ENCODE measurements at places on chromosomes 3 and 15.

DNA sequence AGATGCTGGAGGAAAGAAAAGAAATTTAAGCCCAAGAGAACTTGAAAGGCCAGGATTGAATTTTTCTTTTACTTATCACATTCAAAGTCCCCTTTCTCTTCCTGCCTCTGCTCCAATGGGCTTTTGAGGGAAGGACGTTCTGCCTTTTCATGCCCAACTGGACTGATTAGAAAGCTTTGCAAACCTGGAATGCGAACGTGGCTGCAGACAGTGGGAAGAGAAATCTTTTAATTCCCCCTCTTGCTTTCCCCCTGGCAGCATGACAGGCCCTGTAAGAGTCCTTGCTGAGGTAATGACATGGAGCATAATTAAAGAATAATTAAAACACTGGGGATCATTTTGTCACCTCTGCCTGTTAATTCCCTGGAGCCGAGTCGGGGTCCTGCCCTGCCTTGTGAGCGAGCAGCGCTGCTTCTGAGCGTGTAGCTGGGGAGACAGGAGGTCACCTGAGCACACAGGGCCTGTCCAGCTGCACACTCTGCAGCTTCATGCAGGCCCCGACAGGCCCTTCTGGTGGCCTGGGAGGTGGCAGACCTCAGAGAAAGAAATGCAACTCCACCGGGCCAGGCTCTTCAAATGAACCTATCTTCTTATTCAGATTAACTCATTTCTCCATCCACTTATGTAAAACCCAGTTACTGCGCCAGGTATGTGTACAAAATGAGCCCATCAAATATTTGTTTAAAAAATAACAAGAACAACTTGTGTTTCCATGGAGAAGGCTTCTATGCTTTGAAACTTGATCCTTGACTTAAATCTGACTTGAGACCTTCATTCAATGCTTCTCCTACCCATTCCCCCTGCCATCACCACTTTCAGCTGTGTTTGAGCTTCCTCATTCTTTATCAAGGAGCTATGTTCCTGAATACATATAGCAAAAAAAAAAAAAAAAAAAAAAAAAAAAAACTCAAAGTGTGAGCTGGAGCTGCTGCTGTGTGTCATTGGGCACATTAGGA, 628.2 kb upstream of the CFAP20DC start:
- no peak for DNase-seq

GRCh38 chr3:140748-141330, 55.7 kb upstream of the CHL1 start:
- DNase-seq = no peak

- no peak for DNase-seq
Measured at GRCh38 chr15:95733931-95734330, 596.6 kb upstream of the NR2F2 start.

DNA sequence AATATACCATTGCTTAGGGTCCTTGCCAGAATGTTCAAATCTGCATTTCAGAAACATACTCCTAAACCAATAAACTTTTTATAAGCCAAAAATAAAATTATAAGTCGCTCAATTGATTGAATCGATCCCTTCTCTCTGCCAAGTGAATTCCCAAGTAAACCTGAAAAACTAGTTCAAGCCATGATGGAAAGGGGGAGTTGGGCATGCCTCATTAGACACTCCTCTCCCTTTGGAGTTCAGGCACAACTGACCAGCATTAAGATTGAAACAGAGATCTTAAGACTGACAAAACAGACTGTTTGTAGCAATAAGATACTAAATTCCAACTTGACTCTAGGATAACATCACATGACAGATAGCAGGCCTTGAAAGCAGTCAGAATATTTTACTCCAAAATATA, 113.7 kb upstream of the RASGRP1 start:
- no peak for DNase-seq

- no peak for DNase-seq
Measured at GRCh38 chr3:173395073-173395411, 2.5 kb upstream of the NLGN1 start.

DNA sequence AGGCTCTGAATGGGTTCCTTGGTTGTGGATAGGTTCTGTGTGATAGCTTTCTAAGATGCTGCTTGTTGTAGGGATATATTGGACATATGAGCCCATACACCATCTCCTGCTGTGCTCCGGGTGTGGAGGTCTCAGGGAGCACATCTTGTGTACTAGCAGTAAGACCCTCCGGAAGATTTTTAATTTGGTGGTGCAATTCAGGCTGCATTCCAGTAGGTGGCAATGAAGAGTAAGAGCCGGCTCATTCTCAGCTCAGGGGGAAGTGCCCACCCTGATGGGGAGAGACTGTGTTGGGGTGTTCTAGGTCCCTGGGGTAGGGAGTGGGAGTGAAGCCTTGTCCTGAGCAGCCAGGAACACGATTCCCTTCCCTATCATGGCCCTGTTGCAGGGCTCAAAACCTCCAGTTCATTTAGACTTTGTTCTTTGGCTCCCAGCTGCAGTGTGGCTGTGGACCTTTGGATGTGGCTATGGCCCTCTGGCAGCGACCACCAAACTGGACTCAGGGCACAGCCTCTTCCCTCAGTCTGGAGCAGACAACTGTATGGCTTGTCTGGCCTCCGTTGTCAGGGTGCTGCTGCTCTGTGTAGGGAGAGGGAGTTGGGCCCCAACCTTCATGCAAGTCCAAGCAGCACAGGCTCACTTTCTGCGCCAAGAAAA, 104.7 kb downstream of the UNC13C start:
- no peak for DNase-seq

DNA sequence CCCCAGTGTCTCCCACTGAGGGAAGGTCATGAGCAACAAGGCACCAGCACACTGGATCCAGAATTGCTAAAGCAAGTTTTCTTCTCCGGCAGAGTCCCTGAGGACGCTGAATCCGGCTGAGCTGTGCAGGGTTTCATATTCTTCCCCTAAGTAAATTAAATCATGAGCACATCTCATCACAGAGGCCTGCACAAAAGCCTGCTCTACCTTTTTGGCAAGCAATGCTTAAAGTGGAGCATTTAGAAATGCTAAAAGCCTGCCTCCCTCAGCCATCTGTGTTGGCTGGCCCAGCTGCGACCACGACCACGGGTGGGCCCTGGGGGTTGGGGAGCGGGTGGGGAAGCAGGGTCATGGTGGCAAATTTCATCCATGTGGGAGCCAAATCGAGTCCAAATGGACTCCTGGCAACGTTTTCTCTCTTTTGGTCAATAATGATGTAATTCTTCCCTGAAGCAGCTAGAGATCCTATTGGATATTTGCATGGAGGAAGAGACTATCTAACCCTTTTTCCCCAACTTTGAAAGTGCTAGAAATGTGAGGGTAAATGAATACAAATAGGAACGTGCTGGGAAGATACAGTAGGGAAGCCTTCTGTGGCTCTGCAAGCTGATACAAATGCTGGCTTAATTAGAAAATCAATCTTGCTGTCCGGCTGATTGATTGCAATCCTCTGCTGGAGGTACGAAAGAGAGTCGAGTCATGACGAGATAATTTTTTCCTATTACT, 532.8 kb upstream of the TBL1XR1 start:
- DNase-seq = no peak

- no peak for DNase-seq
Measured at GRCh38 chr3:49715611-49716121, 3.8 kb downstream of the AMIGO3 start.

DNA sequence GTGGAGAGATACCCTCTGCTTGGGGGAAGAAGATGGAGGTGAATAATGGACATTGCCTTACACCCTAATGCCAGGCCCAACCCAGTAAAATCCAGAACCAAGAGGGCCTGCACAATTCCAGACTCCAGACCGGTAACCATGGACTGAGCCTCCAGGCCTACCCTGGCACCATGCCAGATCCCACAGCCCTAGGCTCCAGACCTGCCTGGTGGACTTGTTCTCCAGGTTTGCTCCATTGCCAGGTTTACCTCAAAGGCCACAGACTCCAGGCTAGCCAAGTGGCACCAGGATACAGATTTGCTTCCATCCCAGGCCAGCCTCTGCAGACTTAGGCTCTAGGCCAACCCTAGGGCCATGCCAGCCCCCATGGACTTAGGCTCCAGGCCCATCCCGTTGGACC, 14.0 kb downstream of the PLCH1 start:
- DNase-seq = no peak

DNA sequence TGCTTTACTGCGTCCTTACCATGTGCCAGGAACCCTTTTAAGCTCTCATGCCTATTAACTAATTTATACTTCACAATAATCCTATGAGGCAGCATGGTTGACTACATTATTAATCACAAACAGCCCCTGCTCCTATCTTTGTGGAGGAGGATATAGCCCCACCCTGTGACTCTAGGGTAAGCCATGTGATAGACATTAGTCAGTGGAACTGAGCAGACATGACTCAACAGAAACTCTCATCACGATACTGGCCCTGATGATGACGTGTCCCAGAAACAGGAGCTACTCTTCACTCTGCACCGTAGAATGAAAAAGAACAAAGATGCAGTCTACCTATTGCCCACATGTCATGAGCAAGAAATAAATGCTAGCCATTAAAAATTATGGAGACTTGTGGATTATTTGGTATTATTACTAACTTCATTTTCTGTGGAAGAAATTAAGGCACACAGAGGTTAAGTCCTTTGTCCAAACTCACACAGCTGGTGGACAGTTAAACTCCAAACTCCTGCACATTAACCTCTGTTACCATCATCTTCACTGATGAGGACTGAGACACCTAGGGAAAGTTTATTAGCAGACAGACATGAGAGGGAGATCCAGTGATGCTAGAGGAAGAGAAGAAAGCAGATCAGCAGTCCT, 51.2 kb downstream of the CFAP20DC start:
- DNase-seq = no peak

GRCh38 chr15:79371591-79371990, 60.5 kb upstream of the MINAR1 start:
- no peak for DNase-seq
